ENCODE measurements at places on chromosomes 16 and 17. TPM values are rescaled to one million over a fixed set of nuclear protein-coding genes. Genes with fewer than 3 reads are reported as not detected.

- DNase-seq = no peak
Measured at GRCh38 chr16:85568519-85568918, 44.6 kb upstream of the GSE1 start.

- no peak for DNase-seq
Measured at GRCh38 chr17:51152766-51153209, 571 bp upstream of the NME1 start.

The MSLN gene
- total RNA-seq = not detected

GRCh38 chr16:28823291-28823872 lies 583 bp downstream of the ATXN2L start:
- DNase-seq = no peak

DNA sequence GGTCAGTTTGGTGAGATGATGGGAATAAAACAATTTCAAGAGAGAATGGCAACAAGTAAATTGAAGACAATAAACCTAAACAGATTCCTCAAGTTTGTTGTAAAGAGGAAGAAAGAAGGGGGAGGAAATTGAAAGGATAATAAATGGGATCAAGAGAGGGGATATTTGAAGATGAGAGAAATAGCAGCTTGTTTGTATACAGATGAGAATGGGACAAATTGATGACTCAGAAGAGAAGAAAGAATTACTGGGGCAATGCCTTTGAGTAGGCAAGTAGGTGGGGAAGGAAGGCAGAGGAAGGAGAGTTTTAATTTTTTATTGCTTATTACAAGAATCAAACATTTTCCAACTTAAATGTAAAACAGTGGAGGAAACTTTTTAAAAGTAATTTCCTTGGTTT lies 98.3 kb downstream of the CHD9 start:
- DNase-seq = no peak

DNA sequence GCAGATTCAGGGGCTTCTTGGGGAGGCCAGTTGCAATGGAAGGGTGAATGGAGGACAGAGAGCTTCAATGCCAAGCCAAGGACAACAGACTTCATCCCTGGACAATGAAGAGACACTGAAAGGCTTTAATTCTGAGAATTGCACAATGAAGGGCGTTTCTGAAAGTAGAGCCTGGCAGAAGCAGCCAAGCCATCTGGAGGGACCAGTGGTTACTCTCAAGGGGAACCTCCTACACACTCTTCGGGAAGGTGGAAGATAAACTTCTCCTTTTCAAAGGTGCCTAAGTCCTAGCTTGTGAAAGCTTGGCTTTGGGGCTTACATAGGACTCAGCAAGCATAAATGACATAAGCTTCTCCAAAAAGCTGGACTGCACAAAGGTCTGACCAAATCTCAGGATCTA lies 6.2 kb upstream of the CES1 start:
- DNase-seq = no peak

- no peak for DNase-seq
Measured at GRCh38 chr16:56852401-56852730, 12.6 kb upstream of the SLC12A3 start.

The CD300E gene
- total RNA-seq = not detected

DNA sequence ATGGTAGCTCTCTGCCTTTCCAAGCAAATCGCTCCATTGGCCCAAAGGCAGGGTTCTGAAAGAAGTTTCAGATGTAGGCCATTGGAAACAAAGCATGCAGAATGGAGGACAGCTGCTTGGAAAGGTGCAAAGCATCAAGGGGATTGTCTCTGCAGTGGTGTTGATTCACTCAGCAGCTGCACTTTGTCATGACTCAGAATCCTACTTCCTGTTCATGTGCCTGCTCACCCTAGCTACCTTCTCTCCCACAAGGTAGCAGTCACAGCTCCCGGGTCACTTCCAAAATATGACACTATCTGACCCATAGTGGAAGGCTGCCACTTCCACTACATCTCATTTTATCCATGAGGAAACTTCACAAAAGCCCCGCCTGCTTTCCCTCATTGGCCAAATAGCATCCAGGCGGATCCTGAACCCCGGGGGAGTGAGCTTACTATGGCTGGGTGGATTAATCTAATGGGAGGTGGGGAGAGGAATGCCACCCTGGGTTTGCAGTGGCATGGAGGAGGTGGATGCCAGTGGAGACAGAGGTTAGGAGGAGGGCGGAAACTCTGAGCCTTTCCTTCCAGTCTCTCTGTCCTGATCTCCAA lies 74.7 kb upstream of the NKD1 start:
- DNase-seq = no peak

The CHST4 gene
- total RNA-seq = not detected

GRCh38 chr16:85238233-85238647 lies 126.0 kb upstream of the CIBAR2 start:
- no peak for DNase-seq

The KCNH4 gene
- total RNA-seq = not detected

The ALOX12 gene
- total RNA-seq = not detected

The SHISA6 gene
- total RNA-seq = not detected

GRCh38 chr17:41992576-41992975 lies 24.7 kb downstream of the DNAJC7 start:
- DNase-seq = no peak

The SOX8 gene
- total RNA-seq = 0.99 TPM

The TLCD1 gene
- 1.4 TPM for total RNA-seq

The ALDOC gene
- 53.9 TPM for total RNA-seq

DNA sequence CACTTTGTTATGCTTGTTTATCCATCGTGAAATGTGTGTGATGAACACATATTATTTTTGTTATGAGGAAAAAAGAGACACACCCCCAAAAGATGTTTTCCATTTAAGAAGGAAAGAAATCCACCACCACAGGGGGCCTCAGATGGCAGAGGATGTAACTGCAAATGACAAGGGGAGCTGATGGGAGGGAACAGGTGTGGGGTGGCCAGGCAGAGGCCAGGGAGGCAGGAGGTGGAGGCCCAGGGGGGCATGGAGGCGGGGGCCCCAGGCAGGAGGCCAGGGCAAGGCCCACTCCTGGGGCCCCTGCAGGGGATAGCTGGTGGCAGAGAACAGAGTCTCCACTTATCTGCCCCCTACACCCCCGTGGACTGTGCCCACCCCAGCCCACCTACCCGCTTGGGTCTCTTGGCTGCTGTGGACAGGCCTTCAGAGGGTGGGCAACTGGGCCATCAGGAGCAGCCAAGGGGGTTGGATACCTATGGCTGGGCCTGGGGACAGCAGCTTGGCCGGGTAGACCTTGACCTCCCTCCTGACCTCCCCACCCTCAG lies 28.0 kb downstream of the PPL start:
- DNase-seq = no peak

The NPIPA7 gene
- 0.78 TPM for total RNA-seq

DNA sequence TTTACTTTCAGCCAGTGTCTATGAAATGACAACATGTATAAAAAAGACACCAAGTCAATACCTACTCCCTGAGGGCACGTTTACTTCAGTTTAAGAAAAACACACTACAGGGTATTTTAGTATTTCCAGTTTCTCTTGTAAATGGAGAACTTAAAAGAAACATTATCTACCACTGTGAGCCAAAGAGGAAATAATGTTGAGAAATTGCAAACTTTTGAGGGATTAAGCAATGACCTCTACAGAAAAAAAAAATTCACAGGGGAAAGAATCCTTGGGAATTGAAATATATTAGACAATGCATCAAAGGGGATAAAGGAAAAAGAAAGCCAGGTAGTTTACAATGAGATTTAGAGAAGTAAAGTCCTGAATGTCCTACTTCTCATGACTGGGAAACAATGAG lies 126.0 kb downstream of the KCNJ2 start:
- DNase-seq = no peak

The CDRT4 gene
- 1.7 TPM for total RNA-seq

- DNase-seq = peak; percentile 33
Measured at GRCh38 chr16:1812732-1813163, 13.9 kb downstream of the HAGH start.

The CES1 gene
- total RNA-seq = 0.13 TPM

The MT4 gene
- total RNA-seq = not detected

The HIGD1B gene
- not detected for total RNA-seq

The PRSS33 gene
- not detected for total RNA-seq

The TBC1D3D gene
- not detected for total RNA-seq

DNA sequence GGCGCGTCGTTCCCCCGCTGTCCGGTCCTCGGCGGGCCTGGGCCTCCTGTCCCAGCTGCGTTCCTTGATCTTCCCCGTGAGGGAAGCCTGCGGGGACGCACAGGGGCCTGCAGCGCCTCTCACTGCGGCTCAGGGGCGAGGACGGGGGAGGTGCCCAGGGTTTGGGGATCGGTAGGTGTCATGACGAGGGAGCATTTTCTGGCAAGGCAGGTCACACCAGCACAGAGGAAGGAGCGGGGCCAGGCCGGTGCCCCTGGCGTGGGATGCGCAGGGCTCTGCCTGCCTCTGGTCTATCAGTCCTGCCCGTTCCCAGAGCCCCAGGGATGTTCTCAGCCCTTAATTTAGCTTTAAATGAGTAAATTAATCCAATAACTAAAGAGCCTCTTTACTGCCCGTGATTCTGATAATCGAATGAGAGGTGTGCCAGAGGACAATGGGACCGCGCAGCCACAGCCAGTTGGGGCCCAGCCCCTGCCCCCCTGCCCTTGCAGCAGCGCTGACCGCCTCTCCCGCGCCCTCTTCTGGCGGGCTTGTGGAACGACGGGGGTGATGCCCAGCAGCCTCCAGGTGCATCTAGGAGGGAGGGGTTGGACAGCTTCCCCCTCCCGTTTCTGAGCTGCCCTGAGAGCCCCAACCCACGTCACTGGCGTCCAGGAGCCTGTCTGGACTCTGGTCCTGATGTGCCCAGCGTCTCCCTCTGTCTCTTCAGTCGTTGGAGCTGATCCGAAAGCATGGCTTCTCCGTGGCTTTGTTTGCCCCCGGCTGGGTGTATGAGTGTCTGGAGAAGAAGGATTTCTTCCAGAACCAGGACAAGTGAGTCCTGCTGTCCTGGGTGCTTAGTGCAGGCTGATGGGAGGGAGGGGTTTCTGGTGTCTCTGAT lies 7.9 kb downstream of the ENGASE start:
- DNase-seq = no peak

DNA sequence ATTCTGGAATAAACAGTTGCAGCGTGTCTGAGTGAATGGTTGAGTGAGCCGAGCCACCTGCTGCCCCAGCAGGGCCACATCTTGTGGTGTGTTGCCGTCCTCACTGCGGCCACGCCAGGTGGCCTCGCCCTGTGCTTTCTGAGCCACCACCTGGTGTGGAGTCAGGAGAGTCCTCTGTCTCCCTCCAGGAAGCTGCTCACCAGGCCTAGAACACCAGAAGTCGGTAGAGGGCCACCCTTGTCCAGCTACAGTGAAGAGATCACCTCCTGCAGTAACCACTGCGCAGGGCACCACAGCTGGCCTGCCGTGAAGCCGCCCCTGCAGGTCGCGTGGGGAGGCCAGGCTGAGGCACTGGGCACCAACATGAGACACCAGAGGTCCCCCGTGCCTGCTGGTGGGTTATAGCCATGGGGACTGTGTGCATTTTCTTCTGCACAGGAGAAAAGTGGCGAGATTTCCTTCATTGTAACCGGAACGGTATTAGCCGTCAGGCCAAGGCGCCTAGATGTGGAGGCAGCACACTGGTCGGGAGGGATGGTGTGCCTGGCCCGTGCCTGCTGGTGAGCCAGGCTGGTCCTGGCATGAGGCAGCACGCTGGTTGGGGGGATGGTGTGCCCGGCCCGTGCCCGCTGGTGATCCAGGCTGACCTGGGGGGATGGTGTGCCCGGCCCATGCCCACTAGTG lies 28.9 kb upstream of the FOXK2 start:
- DNase-seq = no peak

- DNase-seq = no peak
Measured at GRCh38 chr16:52647588-52647987, 100.6 kb upstream of the TOX3 start.

The SHISA9 gene
- total RNA-seq = not detected

DNA sequence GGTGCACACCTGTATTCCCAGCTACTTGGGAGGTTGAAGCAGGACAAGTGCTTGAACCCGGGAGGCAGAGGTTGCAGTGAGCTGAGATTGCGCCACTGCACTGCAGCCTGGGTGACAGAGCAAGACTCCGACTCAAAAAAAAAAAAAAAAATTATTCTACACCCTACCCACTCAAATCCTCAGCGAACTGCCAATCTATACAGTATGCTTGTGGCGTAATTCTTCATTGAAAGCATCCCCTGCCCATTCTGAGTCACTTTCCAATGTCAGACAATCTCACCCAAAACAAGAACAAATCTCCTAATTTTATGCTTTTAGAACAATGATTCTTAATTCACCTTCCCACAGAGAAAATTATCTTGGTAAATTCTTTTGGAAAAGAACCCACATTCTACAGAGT lies 12.0 kb downstream of the AMFR start:
- DNase-seq = no peak

- DNase-seq = no peak
Measured at GRCh38 chr17:61485067-61485775, 33.0 kb downstream of the TBX4 start.

GRCh38 chr16:81654346-81654745 lies 124.7 kb upstream of the PLCG2 start:
- no peak for DNase-seq

DNA sequence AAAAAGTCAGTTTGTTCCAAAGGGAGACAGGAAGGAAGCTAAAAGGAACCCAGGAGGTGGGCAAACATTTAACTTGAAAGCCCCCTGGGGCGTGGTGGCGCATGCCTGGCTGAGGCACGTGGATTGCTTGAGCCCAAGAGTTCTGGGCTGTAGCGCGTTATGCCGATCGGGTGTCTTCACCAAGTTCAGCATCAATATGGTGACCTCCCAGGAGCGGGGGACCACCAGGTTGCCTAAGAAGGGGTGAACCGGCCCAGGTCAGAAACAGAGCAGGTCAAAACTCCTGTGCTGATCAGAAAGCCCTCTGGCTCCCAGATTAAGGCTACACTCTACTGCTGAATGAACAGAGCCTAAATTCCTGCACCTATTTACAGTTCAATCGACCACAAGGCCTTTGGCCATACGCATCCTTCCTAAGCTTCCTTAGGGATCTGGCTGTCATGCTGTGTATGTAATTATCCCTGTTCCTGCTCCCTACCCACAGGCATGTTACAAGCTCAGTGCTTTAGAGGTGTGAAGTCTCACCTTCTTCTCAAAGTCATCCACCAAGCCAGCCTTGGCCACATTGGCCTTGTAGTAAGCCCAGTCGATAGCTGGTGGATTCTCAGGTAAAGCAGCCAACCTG lies 5.0 kb downstream of the ATP5PD start:
- DNase-seq = no peak

DNA sequence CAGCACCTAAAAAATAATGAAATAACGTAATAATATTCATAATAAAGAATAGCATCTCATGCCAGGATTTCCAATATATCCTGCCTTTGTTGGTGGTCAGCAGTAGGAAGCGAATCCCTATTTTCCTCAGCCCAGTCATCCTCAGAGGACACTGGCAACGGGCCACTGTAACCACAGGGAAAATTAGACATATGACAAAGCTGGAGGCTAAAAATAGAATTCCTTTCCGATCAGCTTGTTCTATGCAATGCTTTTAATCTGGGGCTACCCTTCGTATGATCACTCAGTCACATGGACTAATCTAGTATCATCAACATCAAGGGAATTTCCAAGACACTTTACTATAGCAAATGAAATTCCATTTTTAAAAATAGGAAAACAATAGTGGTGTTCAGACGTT lies 246.9 kb upstream of the KCNJ16 start:
- peak; percentile 94 for DNase-seq

The ZPBP2 gene
- total RNA-seq = not detected

The TEKT1 gene
- not detected for total RNA-seq

The TBC1D3C gene
- total RNA-seq = not detected
